ENCODE measurements at places on chromosomes 1 and 21.
A peak's percentile ranks its signal among the peaks of the same experiment; 100 is the strongest.

DNA sequence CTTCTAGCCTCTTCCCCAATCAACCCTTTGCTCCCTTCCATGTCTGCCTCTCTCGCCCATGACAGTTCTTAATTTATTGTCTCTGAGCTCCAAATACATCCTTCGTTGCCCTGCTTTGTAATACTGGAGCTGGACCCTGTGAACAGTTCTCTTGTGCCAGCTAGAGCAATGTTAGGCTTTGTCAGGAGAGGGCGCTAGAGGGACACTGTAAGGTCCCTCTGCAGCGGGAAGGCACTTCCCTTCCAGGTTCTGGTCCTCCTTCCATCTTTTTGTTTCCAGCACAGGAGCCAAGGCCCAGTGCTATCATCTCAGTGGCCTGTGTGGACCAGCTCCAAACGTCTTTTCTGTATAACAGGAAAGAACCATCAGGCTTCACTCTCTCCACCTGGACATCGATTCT lies 95.9 kb downstream of the PTPRU start:
- DNase-seq: peak; percentile 16

GRCh38 chr1:156102633-156103511 lies 11.6 kb upstream of the LMNA start:
- DNase-seq: peak; percentile 83

DNA sequence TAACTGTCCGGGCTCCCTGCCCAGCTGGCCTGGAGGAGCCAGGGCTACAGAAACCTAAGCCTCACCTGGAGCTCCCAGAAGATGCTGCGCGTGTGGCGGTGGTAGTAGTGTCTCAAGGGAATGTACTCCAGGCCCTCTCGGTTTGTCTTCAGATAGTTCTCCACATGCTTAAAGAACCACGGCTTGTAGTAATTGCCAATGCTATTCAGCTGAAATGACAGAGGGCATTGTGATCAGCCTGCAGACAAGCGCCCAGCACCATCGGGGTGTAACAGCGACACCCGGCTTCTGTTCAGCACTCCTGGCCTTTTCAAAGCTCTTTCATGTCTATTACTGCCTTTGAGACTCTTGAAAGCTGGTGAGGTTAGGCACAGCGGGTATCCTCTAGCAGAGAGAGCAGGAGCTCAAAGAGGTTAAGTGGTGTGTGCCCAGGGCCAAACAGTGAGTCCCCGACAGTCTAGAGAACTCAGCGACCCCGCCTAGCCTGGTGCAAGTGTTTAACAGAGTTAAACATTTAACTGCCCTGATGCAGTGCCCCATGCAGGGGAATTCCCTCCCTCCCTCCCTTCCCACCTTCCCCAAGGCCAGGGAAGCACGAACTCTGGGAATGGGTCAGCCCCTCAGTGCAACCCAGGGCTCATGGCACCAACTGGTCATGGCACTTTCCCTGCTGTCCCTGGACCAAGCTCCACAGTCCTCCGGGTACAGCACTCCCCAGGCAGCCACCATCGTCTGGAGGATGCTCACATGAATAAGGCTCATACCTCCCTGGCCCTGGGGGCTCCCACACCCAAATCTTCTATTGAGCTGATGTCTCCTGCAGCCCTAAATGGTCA lies 21.5 kb downstream of the DHCR24 start:
- no peak for DNase-seq

- peak; percentile 74 for DNase-seq
These were observed 10.4 kb downstream of the C1orf226 start for GRCh38 chr1:162391790-162392563.

DNA sequence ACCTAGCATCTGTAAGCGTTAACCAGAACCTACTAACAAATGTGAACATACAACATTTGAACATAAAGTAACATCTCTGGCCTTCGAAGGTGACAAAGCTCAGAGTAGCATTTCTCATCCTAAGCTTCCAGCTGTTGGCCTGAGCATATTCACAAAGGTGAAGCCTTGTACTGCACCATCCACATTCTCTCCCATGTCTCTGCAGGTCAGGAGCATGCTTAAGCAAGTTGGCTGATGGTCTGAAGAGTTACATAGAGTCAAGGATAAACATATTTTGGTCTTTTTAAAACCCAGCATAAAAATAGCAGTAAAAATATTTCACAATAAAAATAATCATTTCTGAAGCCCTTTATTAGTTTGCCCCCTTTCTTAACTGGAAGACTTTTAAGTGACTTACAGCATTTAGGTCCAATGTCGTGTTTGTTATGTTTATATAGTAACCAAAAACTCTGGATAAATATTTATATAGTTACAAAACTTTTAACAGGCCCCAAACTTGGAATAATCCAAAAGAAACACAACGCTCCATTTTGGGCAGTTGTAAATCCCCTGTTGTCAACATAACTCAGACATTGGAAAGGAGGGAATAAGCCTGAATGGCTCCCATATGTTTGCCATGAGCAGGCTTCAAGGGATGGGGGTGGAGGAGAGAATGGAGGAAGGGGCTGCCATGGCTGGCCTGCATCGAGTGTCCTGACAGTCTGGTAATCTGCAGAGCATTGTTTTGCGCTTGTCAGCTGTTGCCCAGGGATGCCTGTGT lies 42.8 kb upstream of the ENAH start:
- no peak for DNase-seq

DNA sequence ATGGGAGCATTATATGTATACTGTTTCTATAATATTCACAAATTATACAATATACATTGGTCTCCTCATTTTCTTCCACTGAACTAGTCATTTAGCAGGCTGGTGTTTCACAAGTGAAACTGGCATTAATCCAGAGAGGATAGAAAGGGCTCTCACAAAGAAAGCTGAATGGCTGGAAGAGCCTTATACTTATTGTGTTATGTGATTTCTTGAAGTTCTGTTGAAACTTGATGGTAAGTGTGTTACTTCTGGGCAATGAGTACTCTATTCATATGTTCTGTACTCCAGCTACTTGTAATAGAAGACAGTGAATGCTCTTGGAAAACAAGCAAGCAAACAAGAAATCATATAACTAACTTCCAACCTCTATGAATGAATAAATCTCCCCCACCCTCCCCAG lies 14.9 kb downstream of the STX12 start:
- DNase-seq: peak; percentile 26

DNA sequence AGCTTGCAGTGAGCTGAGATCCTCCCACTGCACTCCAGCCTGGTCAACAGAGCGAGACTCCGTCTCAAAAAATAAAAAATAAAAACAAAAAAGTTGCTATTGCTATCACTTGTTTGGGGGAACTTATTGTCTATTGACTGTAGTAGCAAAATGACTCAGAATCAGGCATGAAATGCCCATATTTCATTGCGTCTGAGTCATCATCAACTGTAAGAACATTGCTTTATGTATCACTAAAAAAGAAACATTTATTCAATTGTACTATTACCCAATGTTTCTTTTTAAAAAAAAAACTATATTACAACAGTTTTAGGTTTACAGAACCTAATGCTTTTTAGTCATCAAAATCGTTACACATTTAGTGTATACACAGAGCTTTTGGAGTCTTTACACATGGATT lies 91.0 kb upstream of the FMN2 start:
- DNase-seq: no peak

Data from small intestine (tissue), 16 donors.